ENCODE measurements at places on chromosomes 12 and 14. TPM values are rescaled to one million over a fixed set of nuclear protein-coding genes. Genes with fewer than 3 reads are reported as not detected.

The ZNF219 gene
- total RNA-seq: 82.7 TPM

The AKAP6 gene
- total RNA-seq: 13.4 TPM

The CLEC9A gene
- not detected for total RNA-seq

The DHRS2 gene
- total RNA-seq: not detected

The KRT75 gene
- not detected for total RNA-seq

The KRT6C gene
- total RNA-seq: not detected

The SPIC gene
- not detected for total RNA-seq

The CFAP54 gene
- 3.0 TPM for total RNA-seq

The TBC1D30 gene
- 7.9 TPM for total RNA-seq

The GPATCH2L gene
- total RNA-seq: 170 TPM

The CRIP1 gene
- total RNA-seq: 6.0 TPM

The RPS6KA5 gene
- total RNA-seq: 8.5 TPM

The TAS2R8 gene
- not detected for total RNA-seq

The KRT80 gene
- total RNA-seq: not detected

The CATSPERB gene
- 1.8 TPM for total RNA-seq

The GLRX5 gene
- 38.6 TPM for total RNA-seq

The STXBP6 gene
- 67.4 TPM for total RNA-seq

The JAG2 gene
- 3.9 TPM for total RNA-seq

The ADCY6 gene
- 34.1 TPM for total RNA-seq

The MYL2 gene
- total RNA-seq: not detected

The KCNK10 gene
- not detected for total RNA-seq

The ENO2 gene
- 25.3 TPM for total RNA-seq

The CLEC4D gene
- total RNA-seq: 0.13 TPM

The KRT77 gene
- not detected for total RNA-seq

The AQP6 gene
- not detected for total RNA-seq

The LMNTD1 gene
- total RNA-seq: 0.67 TPM

The CEBPE gene
- total RNA-seq: not detected

The MIP gene
- not detected for total RNA-seq

The TMEM132D gene
- total RNA-seq: not detected

The GDF3 gene
- not detected for total RNA-seq

The IRAK3 gene
- 21.3 TPM for total RNA-seq

The COL2A1 gene
- total RNA-seq: not detected

The ABCD2 gene
- 0.33 TPM for total RNA-seq

The TCL1B gene
- total RNA-seq: not detected

The GRIN2B gene
- not detected for total RNA-seq

The NRXN3 gene
- total RNA-seq: 0.56 TPM

The LRCOL1 gene
- total RNA-seq: 3.2 TPM

The SRRM4 gene
- total RNA-seq: not detected

The LRFN5 gene
- total RNA-seq: 1.5 TPM

The FITM1 gene
- 2.7 TPM for total RNA-seq

The AICDA gene
- not detected for total RNA-seq

The CLEC4C gene
- total RNA-seq: not detected

The TMPRSS12 gene
- 0.45 TPM for total RNA-seq

The WSCD2 gene
- 66.8 TPM for total RNA-seq

The BCL7A gene
- 18.3 TPM for total RNA-seq

The NUAK1 gene
- 10.7 TPM for total RNA-seq

The KRT6A gene
- total RNA-seq: not detected

The ESR2 gene
- 0.78 TPM for total RNA-seq

The STAT2 gene
- 166 TPM for total RNA-seq

The CLEC2D gene
- 4.9 TPM for total RNA-seq

The DDX23 gene
- 73.8 TPM for total RNA-seq

The TOMM20L gene
- total RNA-seq: not detected

Data from thyroid gland (tissue), 4 donors.